ENCODE measurements at places on chromosomes 12 and 14. TPM values are rescaled to one million over a fixed set of nuclear protein-coding genes. Genes with fewer than 3 reads are reported as not detected.

The ACYP1 gene
- 23.9 TPM for total RNA-seq

The DCAF11 gene
- total RNA-seq, result 23.6 TPM

The KCNC2 gene
- total RNA-seq, result not detected

The CFL2 gene
- 117 TPM for total RNA-seq

The SRGAP1 gene
- total RNA-seq, result 11.5 TPM

The KRT77 gene
- not detected for total RNA-seq

The SCFD1 gene
- 26.8 TPM for total RNA-seq

The GIT2 gene
- total RNA-seq, result 20.0 TPM

The MYF5 gene
- not detected for total RNA-seq

The TAS2R13 gene
- total RNA-seq, result not detected

The MGAT4C gene
- total RNA-seq, result 0.18 TPM

The CLEC14A gene
- total RNA-seq, result not detected

The PMCH gene
- total RNA-seq, result not detected

The SIRT4 gene
- 0.80 TPM for total RNA-seq

The NEDD8 gene
- total RNA-seq, result 491 TPM

The GNG2 gene
- total RNA-seq, result 1.8 TPM

The FOXN4 gene
- total RNA-seq, result not detected

The PA2G4 gene
- total RNA-seq, result 323 TPM

The KIF26A gene
- total RNA-seq, result 2.8 TPM

The ADAMTS20 gene
- not detected for total RNA-seq

The MUCL1 gene
- total RNA-seq, result not detected

The C12orf54 gene
- total RNA-seq, result not detected

The NRIP2 gene
- total RNA-seq, result not detected

The LRP6 gene
- 17.8 TPM for total RNA-seq

The CPNE6 gene
- total RNA-seq, result not detected

The RNASE3 gene
- total RNA-seq, result not detected

The SMIM41 gene
- not detected for total RNA-seq

All from A549 treated with RU486 at 1 μM for 4 hours (cell line).